ENCODE measurements at places on chromosomes 16 and 17.

DNA sequence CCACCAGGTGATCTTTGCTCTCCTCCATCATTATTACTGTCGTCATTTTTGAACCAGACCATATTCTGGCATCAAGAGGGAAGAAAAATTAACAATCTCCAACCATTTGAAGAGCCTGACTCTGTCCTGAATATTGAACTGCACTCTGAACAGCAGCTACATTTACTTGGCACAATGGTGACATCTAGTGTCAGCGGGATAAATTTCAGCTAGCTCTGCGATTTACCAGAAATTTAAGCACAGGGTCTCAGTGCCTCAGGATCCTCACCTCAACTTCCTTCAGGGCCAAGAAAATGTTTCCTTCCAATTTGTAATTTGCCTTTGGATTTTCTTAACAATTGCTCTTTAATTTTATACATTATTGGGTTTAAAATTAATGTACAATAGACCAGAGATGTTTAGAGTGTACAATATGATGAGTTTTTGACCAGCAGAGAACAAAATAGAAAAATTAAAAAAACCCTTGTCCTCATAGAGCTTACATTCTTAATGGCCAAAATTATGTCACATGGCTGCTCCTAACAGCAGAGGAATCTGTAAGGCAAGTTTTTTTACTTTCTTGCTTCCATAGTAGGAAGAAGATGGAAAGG is 10.7 kb upstream of the ZNF19 start:
- DNase-seq, result peak; percentile 29

DNA sequence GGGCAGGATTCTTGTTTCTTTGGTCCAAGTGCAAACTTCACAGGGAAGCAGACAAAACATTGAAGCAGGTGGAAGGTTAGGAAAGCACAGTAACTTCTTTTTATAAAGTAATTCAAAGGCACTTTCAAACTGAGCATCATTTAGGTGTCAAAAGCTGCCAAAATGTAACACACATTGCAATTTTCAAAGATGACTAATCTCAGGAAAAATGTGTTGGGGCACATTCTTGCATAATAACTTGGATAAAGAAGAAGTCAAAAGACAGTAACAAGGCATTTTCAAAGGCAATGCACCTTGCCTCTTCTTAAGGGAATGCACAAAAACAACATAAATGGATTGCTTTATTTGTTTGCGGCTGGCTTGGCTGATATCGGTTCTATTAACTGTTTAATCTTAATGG is 3.6 kb downstream of the KCNJ2 start:
- DNase-seq, result no peak

DNA sequence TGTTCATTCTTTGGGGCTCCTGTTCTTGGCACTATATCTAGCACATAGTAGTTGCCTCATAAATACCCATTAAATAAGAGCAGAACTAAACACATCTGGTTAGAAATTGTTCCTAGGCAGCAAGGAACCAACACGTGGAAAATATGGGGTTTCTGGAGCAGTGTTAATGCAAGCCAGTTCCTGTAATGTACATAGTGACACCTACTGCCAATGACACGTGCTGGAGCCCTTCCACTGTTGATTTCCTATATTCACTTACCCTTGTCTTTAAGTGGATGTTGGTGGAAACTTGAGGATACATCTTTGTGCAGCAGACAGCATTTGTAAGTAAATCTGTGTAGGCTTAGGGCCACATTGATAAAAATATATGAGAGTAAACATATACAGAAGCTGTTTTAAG is 1.6 kb upstream of the IRF8 start:
- DNase-seq, result no peak

- DNase-seq, result peak; percentile 66
Observed at GRCh38 chr17:82592767-82593589, 55.3 kb downstream of the WDR45B start.

DNA sequence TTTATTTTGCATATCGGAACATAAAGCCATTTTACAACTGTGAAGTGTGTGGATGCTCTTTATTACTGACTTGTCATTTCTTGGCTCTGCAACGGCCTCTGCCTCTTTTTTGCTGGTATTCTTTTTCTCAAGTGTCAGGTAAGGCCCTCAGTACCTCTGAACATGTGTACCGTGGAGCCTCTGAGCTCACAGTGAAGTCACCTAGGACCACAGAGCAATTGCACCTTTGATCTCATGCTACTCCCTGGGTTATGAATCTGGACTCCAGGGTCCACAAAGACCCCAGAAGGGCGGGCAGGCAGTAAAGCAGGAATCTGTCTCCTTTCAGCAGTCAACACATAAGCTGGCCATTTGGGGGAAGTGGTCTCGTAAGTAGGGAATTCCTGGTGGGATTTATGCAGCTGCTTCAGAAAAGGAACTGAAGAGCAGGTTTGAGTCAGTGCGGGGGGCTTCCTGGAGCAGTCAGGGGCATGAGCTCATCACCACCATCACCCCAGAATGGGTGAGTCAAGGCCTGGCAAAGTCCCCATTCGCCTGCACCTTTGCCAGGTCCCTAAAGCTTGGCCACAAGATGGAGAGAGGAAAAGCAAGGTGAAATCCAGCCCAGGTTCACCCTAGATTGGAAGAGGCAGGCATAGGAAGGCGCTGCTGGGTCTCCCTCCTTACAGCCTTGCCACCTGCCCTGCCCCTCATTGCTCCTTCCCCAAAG is 33.0 kb downstream of the TBX4 start:
- DNase-seq, result no peak

DNA sequence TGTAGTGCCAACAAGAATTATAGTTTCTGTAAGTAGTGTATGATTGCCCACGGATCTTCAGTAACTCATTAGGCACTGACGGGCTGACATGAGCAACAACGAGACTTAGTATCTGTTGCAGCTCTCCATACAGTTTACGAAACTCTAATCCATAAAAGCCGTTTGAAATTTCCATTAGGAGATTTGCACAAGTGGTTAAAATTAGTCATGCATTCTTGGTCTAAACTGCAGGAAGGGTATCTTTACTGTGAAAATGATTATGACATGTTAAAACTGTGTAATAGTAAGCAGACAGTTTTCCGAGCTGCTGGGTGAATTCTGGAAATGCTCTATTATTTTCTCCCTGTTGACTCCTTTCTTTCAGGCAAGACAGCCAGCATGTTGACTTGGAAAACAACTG is 605.0 kb downstream of the WWOX start:
- peak; percentile 55 for DNase-seq

DNA sequence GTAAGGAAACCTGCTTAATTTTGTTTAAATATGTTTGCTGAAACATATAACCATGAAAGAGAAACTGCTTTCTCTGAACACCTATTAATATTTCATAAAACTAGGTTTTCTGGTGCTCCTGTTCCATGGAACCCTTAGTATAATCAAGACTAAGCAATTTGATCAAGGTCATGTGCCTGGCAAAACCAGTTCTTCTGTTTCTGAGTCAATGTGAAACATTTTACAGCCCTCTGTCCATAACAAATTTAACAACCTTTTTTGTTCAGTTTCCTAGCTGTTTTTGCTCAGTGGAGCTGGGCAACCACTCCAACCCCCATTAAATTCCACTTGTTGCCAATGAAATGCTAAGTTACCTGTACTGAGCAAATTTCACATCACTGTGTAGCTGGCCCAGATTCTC is 344.0 kb downstream of the CA10 start:
- no peak for DNase-seq

GRCh38 chr16:21952793-21953540 is at the start of gene UQCRC2:
Gene UQCRC2, plus strand, starts transcription at chr16:21953361. Its CDS starts 63 bp downstream, at chr16:21953424.
- DNase-seq, result peak; percentile 84

DNA sequence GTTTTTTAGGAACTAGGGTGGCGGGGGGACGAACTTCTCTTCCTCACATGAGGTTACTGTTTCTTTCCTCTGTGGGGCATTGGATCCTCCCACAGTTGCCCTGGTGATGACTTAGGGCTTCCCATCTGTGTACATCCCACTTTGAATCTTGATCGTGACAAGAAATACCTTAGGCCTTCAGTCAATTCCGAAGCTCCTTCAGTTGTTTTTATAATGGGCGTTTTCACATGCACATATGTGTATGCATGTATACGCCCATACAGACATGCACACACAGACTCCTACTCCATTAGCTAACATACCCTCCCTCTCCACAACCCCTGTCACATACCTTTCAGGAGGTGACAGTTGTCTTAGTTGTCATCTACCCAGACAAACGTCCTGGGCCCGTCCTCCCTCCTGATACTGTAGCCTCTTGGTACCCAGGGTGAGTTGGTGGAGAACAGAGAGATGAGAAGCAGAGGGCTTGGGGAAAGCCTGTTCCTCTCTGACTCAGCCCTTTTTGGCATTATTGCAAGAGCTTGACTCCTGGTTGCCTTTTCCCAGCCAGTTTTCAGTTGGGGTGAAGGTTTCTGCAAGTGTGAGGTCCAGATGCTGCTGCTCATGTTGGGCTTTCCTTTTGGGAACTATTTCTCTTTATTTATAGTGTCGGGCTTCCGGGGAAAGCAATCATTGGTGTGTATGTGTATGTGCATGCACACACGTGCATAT is 2.2 kb upstream of the AOC2 start:
- DNase-seq, result no peak

DNA sequence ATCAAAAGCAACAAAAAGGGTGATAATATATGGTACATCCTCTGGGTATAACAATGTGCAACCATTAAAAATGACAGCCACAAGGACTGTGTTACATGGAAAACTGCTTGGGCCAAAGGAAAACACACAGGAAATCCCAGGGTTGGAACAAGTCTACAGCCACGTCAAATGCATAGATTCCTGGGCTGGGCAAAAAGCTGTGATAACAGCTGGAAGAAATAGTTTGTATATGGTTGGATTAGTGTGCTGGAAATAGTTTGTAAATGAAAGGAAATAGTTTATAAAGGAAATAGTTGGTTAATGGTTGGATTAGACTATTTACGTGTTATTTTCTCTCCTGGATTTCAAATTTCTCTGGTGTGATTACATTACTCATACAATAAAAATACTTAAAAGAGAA is 2.6 kb downstream of the HSD17B2 start:
- DNase-seq, result no peak
